ENCODE measurements at places on chromosomes 2 and 18.

DNA sequence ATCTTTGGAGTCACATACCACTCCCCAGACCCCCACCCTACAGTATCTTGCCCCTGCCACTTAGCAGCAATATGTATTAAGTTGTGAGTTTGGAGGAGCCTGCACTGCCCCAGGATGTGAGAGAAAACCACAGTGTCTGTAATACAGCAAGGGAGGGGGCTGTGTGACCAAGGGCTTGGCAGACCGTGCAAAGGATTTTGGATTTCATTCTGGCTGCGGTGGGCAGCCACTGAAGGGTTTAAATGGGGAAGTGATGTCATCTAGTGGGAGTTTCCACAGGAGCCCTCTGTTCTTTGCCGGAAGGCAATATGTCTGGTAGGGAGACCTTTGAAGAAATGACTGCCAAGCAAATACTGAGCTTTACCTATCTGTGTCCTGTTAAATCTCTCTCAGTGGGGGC lies 202.4 kb downstream of the FHOD3 start:
- no peak for DNase-seq

DNA sequence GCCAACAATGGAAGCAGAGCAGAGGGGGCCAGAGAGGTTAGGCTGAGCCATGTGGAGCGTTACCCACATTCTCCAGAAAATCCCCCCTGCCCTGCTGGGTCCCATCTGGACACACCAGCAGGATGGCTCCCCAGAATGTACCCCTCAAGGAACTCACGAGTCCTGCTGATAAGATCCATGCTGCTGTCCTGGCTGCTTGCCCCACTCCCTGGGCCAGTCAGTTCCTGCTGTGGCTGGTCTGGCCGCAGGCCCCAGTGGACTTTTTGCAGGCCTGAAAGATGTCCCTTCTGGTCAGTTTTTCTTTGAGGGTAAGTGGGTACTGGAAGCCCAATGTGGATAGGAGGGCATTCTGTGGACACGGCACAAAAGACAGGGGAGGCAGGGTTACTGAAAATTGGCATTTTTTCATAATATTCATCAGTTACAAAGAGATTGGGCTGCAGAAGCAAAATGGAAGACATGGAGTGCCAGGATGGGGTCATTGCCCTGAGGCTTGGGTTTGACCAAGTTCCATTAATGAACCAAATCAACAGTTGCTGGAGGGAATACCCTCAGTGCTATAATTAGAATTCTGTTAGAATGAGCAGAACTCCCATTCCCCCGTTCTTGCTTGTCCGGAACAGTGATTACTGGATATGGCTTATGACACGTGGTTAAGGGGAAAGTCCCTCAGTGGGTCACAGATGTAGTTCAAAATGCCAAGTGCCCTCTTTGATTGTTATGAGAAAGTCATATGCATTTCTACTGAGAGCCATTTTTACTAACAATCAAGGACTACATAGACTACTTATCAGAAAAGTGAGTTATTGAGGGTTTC lies 38.7 kb downstream of the SLC4A5 start:
- DNase-seq: no peak

DNA sequence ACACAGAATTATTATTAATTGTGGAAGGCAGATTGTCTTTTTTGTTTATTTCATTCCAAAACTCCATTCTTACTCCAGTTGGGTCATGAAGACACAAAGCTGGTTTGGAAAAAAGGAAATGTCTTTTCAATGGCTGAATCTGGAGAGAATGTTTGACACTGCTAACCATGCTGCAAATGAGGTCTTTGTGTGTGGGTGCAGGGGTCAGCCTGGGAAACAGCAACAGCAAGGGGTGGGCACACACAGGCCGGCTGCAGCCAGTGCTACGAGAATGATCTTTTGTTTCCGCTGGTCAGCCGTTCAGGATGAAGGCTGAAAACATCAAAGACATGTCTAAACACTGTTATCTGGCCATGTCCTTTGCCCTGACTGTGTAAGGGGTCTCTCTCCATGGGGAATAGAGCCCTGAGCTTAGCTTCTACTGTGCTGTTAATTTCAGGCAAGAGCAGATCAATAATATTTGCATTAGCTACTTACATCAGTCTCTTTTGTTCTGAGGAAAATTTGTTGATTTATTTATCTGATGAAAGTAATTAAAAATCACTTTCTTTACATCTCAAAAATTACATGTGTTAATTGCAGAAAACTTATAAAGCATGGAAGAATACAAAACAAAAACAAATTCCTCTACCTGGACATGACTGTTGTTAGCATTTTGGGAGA lies 33.3 kb upstream of the E2F6 start:
- no peak for DNase-seq

GRCh38 chr2:216495656-216496055 lies 3.0 kb upstream of the RPL37A start:
- no peak for DNase-seq

- DNase-seq: no peak
Measured at GRCh38 chr2:182066400-182067087, 80.9 kb downstream of the PPP1R1C start.

DNA sequence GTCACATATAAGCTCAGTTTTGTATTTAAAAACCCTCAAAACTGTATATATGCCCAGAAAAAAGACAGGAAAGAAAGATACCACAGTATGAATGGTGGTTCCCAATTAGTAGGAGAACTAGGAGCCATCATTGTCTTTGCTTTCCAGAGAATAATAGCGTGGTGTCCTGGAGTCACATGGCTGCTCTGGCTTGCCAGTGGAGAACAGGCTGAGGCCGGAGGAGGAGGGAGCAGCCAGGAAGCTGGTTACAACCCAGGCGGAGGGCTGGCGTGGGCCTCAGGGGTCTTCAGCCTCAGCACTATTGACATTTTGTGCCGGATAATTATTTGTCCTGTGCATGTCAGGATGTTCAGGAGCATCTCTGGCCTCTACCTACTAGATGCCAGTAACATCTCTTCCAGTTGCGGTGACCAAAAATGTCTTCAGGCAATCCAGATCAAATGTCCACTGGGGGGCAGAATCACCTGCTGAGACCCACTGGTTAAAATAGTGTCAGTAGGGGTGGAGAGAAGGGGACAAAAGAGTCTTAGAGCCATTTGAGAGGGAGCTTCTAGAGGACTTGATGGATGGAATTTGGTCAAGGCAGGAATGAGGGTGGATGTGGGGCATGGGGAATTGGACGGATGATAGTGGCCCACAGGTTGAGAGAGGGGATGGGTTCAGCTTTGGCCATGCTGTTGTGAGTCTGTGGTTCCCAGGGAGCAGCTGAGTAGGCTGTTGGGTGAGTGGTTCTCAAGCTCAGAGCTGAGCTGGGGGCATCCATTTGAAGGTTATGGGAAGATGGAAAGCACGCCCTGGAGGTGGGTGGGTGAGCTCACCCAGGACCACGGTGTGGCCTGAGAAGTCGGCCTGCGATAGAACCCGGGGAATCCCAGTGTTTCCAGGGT lies 144.9 kb downstream of the AGAP1 start:
- DNase-seq: no peak

DNA sequence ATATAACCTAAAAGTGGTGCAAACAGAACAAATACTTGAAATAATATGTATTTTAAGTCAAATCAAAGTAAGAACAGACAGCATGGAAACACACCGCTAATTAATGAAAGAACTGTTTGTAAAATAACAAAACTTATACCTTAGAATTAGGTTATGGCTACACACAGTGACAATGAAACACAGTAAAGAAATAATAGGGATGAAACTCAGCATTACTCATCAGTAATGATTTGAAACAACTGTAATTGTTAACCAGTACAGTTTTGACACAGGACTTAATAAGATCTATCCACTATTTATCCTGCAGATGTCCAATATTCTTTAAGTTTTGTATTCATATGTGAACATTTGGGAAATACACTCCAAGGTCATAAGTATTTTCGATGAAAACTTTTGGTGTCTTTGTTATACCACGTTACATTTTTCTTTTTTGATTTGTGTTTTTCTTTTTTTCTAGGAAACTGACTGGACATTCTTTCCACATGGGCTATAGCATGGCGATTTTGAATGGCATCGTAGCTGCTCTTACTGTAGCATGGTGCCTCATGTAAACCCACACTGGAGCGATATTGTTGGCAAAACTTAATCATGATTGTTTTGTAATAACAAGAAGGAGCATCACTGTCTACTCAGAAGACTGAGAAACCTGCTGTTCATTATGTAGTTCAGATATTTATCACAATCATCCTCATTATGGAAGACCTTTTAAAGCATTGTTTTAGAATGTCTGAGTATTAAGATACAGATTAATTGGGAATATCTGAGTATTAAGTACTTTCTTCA lies 41.1 kb downstream of the ARL6IP6 start:
- DNase-seq: no peak

GRCh38 chr2:124836416-124836815 lies 811.3 kb downstream of the CNTNAP5 start:
- no peak for DNase-seq

GRCh38 chr2:38077431-38077769 lies 1.4 kb upstream of the CYP1B1 start:
- no peak for DNase-seq

DNA sequence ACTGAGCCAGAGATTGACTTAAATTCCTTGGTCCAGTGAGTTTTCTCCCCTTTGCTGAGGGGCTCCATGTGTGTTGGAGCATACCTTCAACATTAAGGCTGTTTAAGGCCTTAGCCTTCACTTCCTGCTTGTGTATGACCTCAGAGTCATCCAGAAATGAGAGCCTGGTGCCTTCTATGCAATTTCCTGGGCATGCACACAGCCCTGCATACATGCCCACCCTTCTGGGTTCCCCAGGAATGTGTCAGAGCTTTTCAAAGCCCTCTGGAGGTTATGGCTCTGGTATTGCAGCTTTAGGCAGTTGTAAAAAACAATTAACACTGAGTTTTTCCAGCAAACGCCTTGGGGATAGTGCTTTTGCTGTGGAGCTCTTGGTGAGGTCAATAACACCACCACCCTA lies 16.7 kb downstream of the IL1R1 start:
- DNase-seq: no peak

- no peak for DNase-seq
Measured at GRCh38 chr2:233012301-233012971, 620 bp downstream of the NGEF start.

DNA sequence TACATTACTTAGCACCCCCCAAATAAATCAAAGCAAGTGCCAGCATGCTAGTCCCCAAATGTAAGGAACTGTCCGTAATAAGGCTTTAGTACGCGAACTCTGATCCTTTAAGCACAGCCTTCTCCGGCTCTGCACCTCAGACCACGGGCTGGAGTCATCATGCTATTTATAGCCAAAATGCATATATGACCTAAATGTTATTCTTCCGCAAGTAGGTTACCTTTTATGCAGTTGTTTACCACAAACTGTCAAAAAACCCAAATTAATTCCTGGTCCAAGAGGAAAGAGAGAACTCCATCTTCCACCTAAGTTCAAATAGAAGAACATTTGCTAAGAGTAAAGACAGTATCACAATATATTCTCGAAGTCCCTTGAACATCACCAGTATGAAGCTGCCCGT lies 42.7 kb downstream of the ZNF516 start:
- DNase-seq: no peak

- no peak for DNase-seq
Measured at GRCh38 chr2:60830991-60831390, 50.4 kb upstream of the REL start.

- DNase-seq: no peak
Measured at GRCh38 chr2:140273408-140273807, 1493.2 kb upstream of the NXPH2 start.

DNA sequence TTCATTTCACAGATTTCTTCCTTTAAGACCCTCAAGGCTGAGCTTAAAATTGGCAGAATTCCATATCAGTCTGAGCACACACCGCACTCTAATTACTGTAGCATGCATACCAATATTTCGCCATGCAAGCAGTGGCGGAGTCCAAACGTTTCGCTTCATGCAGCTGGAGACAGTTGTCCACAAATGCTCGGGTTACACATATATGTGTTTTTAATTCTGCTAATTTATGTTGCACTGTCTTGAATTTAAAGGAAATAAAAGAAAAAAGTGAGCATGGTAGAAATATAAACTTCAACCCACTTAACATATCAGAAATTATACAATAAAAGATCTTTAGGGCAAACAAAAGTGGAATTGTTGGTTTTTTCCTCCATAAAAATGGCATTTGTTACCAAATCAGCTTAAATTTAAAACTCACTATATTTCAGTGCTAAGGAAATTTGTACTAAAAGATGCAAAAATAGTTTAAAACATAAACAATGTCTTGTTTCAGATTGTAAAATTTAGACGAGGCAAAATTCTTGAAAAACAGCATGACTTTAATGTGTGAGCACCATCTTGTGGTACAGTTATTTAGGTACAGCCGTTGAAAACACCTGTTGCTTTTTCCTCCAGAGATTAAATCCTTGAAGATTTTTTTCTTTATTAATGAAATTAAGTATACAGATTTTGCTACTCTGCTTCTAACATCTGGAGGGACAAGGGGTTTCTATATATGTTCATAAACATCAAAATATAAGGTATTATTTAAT lies 24.1 kb upstream of the KANSL1L start:
- no peak for DNase-seq

GRCh38 chr2:42071791-42072190 lies 24.0 kb downstream of the PKDCC start:
- no peak for DNase-seq

- DNase-seq: no peak
Measured at GRCh38 chr2:219527076-219527394, 12.8 kb downstream of the ASIC4 start.

DNA sequence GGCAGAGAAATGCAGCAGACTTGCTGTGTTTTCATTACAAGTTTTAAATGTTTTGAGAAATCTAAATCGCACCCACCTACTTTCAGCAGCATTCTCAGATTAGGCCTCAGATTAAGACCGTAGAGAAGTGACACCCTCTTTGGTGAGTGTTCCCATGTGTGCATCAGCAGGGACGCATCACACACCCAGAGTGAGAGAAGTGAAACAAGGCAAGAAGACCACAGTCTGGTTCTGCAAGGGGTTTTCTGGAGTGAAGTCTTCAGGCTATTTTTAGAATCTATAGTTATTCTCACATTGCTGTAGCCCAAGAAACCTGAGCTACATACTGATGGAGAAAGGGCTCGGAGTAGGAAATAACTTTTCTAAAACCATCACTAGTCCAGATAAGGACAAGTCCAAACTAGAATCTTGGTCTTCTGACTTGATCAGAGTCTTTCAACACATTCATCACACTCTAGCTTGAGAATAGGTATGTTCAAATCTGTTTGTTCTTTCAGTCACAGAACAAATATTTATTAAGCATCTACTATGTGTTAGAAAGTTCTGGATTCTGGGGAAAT lies 1216.6 kb upstream of the PIK3C3 start:
- DNase-seq: no peak

DNA sequence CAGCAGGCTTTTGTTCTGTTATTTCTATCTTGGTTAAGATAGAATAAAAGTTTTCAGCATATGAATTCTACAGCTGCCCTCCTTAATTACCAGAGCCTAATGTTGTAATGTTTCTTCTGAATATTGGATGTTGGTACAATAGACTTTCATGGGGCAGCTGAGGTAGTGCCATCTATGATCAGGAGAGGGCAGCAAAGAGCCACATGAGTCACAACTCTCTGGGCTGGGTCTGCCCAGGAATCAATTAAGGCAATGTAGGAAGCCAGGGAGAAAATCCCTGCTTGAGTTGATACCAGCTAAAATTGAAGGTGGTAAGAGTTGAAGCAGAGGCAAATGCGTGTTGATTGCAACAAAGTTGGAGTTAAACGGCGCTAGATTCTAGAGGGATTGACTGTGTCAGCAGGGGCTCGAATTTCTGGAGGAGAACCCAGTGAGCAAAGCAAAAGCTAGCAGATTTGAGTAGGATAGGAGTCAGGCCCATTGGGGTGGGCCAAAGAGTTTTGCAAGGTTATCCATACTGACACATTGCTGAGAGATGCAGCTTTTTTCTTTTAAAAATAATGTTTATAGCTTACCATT lies 10.6 kb upstream of the MC5R start:
- peak; percentile 20 for DNase-seq
